ENCODE measurements at places on chromosomes 5 and 9.

- DNase-seq, result no peak
These were observed 161.4 kb downstream of the ALDH1A1 start for GRCh38 chr9:72791436-72791835.

GRCh38 chr5:77960863-77961396, 184.8 kb upstream of the TBCA start:
- no peak for DNase-seq

GRCh38 chr9:31078175-31078574, 1306.3 kb upstream of the ACO1 start:
- no peak for DNase-seq

- DNase-seq, result no peak
These were observed 75.6 kb upstream of the PRSS3 start for GRCh38 chr9:33719581-33720374.

DNA sequence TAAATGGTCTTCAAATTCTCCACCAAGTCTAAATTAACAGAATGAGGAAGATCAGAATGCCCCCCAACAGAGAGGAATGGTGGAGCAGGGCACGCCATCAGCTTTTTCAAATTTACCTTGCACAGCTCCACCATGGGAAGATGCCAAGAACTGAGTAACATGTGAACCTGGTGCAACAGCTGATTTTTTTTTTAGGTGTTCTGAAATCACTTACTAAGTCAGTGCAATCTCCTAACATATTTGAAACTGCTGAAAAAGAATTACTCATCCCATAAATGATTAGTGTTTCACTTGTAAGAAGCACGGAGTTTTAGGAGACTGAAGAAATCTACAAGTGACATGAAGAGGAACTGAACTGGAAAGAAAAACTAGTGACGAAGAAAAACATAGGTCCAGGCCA, 5.1 kb downstream of the TMEM245 start:
- DNase-seq, result no peak

- DNase-seq, result no peak
These were observed 460.2 kb downstream of the NR2F1-AS1 start for GRCh38 chr5:93120771-93121170.

DNA sequence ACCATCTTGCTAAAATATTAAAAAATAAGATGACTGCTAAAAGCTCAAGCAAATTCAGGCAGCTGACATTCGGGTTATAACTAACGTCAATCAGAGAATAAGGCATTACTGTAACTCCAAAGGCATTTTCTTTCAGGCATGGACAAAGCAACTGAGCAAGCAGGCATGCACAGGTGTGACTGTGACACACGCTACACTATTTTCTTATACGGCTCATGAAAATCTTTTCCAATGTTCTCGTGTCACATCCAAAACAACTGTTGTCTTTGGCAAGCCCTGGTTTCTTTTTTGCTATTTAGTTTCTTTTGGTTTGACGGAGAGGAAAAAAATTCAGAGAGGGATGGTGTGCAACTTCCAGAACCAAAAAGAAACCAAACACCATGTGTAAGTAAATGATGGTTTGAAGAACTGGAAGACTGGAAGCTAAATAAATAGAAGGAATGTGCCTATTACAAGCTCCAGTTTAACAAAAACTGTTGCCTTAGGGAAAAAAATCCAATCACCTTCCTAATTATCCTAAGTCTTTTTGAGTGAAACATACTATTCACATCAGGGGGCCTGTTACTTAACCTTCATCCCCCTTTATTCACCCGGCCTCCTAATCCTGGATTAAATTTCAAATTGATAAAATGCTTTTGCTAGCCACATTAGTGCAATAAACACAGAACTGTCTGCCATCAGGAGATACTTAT, 277.6 kb downstream of the PSAT1 start:
- no peak for DNase-seq

GRCh38 chr5:135236908-135237747, 161.9 kb downstream of the MACROH2A1 start:
- peak; percentile 37 for DNase-seq

DNA sequence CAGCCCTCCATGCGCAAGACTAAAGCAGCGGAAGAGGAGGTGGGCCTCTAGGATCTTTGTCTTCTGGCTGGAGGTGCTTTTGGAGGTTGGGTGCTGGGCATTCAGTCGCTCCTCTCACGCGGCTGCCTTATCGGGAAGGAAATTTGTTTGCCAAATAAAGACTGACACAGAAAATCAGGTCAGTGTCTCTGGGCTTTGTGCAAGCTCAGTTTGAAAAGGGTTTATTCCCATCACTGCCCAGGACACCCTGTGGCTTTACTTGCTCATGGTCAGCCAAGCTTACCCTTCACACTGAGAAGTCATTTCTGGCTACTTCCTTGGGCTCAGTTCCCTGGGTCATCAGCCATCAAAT, 10.5 kb downstream of the SLC2A8 start:
- no peak for DNase-seq

All from hindlimb muscle (tissue), 1 donor.